ENCODE measurements at places on chromosomes 7 and 10.

- DNase-seq = no peak
These were observed 47.1 kb upstream of the GAD2 start for GRCh38 chr10:26169466-26169865.

GRCh38 chr7:129466796-129467195 lies 32.6 kb downstream of the STRIP2 start:
- no peak for DNase-seq

GRCh38 chr7:1713502-1714484 lies 43.7 kb downstream of the ELFN1 start:
- no peak for DNase-seq

- DNase-seq = peak; percentile 87
These were observed 18.7 kb upstream of the CBLL1 start for GRCh38 chr7:107725138-107725740.

- no peak for DNase-seq
These were observed 72.5 kb downstream of the CXCL12 start for GRCh38 chr10:44312401-44312800.

GRCh38 chr10:12705943-12706342 lies 295.6 kb downstream of the CCDC3 start:
- DNase-seq = no peak

DNA sequence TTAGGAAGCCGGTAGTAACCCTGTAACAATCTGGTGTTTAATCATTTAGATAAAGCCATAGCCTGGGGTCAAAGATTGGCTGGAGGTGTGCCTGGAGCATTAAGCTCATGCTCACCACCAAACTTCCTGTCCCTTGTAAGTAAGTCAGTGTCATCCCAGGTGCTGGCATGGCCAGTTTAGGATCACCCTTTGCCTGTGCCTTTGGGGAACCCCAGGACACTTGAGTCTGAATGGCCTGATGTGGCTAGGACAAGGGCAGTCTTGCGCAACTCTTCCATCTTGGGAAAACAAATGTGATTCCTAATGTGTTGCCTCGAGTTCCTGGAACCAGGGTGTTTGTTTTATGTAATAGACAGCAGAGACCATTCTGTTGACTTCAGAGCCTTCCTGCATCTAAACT lies 154.8 kb downstream of the GRK5 start:
- no peak for DNase-seq

DNA sequence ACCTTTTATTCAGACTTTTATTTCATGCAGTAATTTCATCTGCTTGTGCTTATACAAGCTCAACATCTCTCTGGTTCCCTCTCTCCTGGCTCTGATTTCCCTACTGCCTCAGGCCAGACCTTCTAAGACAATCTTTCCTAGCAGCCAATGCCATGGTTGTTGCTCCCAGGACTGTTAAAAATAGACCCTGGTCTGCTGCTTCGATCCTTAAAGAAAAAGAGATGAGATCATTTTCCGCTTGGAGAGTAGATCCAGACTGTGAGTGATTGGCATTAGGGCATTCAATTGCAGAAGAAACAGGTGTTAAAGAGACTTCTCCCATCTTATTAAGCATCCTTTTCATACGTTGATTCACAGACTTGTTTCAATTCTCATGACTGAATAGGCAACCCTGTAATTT lies 68.4 kb upstream of the ITGB1 start:
- DNase-seq = no peak

DNA sequence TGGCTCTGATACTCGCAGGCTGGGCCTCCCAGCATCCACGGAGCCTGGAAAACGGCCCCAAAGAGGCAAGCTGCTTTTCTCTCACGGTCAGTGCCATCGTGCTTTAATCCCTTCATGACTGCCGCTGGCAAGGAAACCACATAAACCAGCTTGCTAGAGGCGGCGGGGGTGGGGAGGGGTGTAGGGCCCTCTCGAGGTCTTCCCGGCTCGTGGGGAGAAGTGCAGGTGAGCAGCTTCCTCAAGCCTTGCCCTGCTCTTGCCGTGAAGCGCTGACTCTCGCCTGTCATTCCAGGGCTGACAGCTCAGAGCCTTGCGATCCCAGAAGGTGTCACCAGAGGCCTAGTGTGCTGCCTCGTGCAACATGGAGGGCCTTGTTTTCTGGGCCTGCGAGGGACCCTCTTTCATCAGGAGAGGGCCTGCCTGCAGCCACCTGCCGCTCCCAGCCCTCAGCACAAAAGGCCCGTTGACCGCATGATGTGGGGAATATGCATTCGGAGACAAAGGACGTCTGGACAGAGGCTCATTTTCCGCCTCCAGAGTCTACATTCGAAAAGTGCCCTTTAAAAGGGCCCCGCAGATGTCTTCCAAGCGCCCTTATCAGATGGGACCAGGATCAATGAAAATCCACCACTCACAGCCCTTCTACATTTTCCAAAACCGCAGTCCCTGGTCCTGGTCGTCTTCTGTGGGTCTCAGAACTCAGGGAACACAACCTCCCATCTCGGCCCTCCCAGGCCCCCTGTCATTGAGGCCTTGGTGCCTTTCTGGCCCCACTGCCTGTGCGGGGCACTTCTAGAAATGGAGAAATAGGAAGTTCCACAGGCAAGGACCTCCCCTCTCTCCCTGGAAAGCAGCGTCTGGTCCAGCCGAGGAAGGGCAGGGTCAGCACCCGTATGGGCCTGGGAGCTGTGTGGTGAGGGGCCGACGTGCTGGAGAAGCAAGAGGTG lies 58.7 kb downstream of the ZRANB1 start:
- no peak for DNase-seq

GRCh38 chr10:112835944-112836451 lies 114.0 kb upstream of the TCF7L2 start:
- DNase-seq = no peak

GRCh38 chr7:132024290-132024689 lies 467.9 kb upstream of the PODXL start:
- no peak for DNase-seq

GRCh38 chr10:123999261-123999660 lies 94.1 kb downstream of the CHST15 start:
- DNase-seq = no peak
